NB4 (cell line): ENCODE measurements at places on chromosomes 7 and 10.

- no peak for DNase-seq
Observed at GRCh38 chr7:14902589-14903067, at the start of gene DGKB. Gene DGKB (minus strand): TSS chr7:14902751.

GRCh38 chr10:25952857-25953256 is 18.8 kb downstream of the MYO3A start:
- DNase-seq: no peak

DNA sequence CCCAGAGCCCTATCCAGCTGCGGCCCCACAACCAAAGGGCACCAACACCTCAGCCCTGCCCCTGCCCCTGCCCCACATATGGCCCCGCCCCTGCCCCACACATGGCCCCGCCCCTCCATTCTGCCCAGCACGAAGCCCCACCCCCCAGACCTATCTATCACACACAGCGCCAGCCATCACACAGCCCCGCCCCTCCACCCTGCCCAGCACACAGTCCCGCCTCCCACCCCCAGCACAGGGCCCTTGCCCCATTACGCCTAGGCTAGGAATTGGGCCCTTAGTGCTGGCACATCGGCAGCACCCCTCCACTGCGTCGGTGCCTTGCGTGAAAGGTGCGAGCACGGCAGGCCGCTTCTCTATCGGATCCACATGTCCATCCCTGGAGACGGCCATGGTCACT is 126.8 kb downstream of the MAD1L1 start:
- peak; percentile 70 for DNase-seq

DNA sequence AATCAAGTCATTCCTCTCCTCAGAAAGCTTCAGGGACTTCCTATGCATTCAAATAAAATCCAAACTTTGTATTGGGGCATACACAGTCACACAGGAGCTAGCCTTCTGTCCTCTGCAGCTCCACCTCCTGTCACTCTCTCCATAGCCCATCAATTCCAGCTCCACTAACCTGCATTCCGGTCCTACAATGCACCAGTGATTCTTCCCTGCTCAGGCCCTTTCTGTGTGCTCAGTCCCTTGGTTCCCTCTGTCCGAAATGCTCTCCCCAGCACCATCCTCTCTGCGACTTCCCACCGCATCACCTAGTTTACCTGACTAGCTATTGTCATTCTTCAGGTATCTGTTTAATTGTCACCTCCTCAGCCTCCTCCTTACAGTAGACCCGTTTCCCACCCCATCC is 26.4 kb upstream of the YAE1 start:
- DNase-seq: no peak

DNA sequence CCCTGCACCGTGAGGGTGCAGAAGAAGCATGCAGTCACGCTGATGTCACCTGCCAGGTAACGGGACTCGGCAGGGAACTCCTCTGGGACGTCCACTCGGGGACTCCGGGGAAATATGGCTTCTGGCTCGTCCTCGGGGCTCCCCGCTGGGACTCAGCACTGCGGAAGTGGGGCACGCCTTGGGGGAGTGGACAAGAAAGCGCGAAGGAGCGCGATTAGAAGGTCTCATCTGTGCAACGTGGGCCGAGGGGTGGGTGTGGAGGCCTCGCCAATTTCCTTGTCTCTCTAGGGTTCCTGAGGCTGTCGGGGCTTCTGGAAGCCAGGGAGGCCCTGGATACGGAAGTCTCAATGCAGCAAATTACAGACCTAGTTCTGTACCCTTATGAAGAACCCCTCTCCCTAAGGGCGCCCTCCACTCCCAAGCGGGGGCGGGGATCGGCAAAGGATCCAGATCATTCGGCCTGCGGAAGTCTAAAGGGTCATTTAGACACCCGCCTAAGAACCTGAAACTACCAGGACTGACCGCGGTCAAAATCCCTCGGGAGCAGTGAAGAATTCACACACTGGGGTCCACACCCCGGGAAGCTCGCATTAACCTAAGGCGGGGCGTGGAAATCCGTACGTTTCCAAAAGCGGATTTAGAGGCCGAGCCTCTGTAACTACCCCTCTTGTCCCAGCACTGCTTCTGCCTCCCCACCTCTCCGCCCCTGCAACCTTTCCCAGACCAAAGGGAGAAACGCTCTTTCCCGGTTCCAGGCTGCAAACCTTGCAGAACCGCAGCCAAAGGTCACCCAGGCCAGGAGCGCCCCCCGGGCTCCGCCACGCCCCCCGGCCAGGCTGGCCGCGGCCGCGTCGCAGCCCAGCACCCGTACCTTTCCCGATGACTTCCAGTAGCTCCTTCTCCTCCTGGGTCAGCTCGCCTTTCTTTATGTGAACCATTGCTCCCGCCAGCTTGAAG is 640 bp downstream of the ANKMY2 start:
- peak; percentile 86 for DNase-seq

DNA sequence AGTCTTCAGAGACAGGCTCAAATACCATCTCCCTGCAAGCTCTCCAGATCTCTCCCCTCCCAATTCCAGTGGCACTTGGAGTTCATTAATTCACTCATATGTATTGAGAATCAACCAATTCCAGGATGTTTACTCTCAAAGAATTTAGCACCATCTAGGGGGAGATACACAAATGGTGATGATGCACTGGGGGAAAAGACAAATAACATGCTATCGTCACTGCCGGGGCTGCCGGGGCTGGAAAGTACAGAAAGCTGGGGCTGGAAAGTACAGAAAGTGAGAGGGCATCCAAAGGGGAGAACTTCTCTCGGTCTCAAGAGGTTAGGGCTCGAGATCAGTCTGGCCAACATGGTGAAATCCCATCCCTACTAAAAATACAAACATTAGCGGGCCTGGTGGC is 118.7 kb downstream of the MKX start:
- DNase-seq: no peak

DNA sequence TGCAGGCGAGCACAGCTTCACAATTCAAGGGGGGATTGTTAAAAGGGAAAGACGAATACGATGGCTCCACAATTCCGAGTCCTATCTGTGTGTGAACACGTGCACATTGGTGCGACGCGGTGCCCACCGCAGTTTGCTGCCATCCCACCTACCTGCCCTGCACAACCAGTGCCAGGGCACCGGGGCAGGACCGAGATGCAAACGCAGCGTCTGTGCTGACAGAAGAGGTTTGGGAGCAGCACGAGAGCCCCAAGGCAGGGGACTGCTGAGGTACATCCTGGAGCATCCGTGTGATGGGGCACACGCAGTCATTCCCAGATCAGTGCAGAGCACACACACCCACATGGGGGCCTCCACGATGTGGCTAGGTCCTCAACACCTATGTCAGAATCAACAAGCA is 221.3 kb downstream of the DNAJB6 start:
- no peak for DNase-seq

- DNase-seq: no peak
Observed at GRCh38 chr10:22752272-22752889, 38.0 kb upstream of the PIP4K2A start.

DNA sequence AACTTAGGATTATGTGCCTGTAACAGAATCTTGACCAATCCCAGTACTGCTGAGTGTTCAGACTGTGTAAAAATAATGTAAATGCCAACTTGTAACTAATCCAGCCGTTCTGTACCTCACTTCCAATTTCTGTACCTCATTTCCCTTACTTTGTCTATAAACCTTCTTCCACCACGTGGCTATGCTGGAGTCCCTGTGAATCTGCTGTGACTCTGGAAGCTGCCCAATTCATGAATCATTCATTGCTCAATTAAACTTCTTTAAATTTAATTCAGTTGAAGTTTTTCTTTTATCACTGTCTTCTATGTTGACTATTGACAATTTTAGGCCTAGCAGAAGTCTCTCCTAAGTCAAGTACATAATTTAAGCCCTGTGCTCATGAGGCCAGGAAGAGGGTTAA is 215.3 kb upstream of the RHOBTB1 start:
- DNase-seq: no peak

GRCh38 chr7:17947620-17948019 is 7.3 kb upstream of the SNX13 start:
- DNase-seq: no peak

DNA sequence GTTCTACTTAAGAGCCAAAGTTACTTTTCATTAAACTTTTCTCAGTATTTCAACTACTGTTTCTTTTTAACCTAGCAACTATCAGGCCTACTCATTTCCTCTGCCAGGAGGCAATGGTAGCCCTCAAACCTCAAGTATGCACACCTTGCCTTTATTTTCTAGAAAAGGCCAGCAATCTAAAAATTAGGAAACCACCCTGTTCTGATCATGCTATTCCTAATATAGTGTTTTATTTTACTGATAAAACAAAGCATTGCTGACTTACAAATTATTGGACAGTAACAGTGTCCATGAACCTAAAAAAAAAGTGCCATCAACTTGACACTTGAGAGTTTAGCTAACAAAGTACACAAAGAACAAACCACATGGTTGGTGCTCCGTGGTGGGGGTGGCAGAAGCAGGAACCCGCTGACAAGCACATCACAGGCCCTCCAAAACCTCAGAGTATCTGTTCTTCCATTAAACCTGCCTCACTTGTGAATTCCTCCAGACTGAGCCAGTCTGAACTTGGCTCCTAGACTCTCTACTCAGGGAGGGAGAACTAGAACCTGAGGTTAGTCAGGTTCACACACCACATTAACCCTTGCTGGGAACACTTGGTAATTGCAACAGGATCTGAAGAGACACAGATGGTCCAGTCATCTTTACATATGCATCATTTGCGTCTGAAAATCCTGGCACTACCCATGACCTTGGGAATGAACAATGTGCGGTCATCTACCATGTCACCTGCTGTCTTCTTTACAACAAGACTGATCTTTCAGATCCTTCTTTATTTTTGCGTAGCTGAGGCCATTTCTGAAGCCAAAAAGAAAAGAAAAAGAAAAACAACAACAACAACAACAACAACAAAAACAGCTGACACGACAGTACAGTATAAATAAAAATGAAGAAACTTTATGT is 31.9 kb downstream of the PIP4K2A start:
- DNase-seq: peak; percentile 13

DNA sequence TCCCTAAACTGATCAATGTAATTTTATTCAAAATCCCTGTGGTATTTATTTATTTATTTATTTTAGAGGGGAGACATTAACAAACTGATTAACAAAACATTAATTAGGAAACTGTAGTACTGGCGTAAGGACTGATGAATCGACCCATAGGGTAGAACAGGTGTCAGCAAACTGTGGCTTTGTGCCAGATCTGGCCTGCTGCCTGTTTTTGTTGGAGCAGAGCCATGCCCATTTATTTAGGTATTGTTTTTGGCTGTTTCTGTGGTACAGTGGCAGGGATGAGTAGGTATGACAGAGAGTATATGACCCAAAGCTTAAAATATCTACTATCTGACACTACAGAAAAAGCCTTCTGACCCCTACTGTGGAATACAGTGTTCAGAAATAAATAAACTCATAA is 332.5 kb upstream of the ETV1 start:
- no peak for DNase-seq

GRCh38 chr7:98475352-98475751 is 74.5 kb upstream of the BAIAP2L1 start:
- no peak for DNase-seq

DNA sequence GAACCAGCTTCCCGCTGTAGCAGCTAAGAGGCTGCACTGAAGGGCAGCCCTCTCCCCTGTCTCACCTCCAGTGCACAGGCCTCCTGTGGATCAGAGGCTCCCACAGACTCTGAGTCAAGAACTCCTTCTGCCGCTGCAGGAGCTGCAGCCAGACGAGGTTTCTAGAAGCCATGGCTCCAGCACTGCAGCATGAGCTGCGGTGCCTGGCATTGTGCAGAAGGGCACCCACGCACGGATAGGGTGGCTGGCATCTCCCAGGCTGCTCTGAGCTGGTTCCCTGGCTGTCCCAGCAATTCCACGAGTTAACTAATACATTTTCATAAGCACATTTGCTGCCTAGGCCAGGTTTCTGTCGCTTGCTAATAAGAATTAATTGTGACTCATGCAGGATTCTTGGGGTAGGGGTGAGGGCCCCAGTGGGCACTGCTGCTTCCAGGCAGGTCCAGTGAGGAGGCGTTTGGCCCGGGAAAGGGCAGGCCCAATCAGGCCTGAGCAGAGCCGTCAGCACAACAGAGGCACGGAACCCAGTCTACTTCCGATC is 594.2 kb downstream of the DNAJB6 start:
- no peak for DNase-seq

DNA sequence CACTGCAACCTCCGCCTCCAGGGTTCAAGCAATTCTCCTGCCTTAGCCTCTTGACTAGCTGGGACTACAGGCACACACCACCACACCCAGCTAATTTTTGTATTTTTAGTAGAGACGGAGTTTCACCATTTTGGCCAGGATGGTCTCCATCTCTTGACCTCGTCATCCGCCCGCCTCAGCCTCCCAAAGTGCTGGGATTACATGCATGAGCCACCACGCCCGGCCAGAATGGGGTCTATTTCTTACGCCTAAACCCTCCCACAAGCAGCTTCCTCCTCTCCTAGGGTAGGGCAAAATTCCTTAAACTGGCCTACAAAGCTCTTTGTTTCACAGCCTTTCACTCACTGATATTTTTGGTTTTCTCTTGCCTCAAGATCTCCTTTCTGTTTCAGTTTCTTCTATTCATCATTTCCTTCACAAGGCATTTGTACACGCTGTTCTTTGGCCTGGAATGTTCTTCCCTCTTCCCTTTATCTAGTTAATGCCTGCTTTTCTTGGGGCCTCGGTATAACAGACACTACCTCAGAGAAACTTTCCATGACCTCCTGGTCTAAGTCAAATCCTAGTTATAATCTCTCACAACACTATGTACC is 6.7 kb downstream of the CPEB3 start:
- no peak for DNase-seq

- no peak for DNase-seq
Observed at GRCh38 chr7:8433477-8434289, at the start of gene NXPH1. Gene NXPH1 (plus strand): TSS chr7:8433609.

DNA sequence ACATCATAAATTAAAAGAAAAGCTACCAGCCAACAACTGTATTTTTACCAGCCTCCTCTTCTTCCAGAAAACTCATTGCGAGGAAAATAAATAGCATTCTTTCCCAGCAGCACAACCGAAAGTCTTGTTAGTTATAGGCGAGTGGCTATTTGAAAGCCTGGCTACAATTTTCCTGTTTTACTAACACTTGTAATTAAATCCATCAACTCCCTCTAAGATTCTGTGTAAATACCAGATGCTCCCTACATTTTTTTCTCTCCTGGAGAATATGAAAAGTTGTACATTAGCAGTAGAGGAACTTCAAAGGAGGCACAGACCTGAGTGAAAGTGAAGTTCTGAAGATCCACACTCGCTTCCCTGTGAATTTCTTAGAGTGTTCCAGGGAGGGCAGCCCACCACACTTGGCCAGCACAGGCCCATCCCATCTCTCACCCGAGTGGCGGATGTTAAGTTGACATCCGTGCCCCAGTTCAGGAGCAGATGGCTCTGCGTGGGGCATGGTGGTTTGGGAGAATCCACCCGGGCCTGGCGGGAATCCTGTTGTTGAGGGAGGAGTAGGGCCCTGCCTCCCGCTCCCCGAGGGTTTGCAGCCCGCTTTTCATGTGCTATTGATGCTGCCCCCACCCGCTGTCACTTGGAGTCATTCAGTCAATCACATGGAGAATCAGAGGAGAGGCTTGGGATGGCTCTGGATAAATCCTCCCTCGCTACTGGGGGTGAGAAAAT is 451.0 kb upstream of the GALNT17 start:
- DNase-seq: no peak

GRCh38 chr7:102376964-102377466 is 19.1 kb upstream of the PRKRIP1 start:
- no peak for DNase-seq
